ENCODE measurements at places on chromosomes 3 and 15.

GRCh38 chr3:183349421-183350157 lies 78.8 kb downstream of the MCF2L2 start:
- no peak for DNase-seq

GRCh38 chr15:31266712-31267111 lies 59.9 kb upstream of the KLF13 start:
- no peak for DNase-seq

DNA sequence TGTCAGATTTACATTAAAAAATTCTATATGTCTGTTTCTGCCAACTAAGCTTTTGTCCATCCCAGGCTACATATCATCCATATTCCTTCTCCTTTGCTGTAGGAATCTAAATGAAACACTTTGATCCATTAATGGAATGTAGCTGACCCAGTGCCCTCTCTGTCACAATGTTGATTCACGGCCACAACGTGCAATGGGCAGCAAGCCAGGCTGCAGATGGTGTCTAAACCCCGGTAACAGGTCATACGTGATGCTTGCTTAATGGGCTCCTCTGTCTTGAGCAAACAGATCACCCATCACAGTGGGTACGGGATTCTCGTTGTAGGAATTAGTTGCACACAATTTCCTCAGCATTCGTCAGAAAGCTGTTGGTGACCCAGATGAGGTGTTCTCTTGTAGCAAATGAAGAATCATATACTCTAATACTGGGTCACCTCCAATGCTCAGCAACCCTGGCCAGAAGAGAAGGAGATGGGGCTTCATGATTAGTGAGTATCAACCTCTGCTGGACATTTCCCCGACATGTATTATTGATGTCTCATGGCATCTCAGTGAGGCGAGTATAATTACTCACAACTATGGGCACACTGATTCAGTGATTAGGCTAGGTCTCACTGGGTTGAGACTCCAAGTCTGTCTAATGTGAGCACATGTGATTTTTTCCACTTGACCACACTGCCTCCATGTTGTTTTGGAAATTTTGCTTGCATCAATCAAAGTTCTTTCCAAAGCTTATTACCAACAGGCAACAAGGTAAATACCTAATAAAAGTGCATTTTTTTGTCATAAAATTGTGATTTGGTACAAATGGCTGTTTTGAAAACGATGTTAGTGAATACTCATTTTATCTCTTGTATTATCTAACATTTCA lies 12.9 kb upstream of the DCBLD2 start:
- no peak for DNase-seq

DNA sequence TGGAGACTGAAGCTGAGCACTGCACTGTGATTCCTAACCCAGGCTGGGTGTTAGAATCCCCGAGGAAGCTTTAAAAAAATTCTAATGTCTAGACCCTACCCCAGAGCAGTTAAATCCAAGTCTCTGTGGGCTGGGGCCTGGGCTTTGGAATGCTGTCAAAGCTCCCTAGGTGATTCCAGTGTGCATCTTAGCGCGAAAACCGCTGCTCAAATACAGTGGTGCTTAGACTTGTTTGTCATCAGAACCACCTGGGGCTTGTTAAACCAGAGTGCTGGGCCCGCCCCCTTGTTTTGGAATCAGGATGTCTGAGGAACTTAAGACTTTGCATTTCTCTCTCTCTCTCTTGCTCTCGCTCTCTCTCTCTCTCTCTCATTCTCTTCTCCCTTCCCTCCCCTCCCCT lies 20.7 kb downstream of the RHCG start:
- no peak for DNase-seq

- no peak for DNase-seq
Observed at GRCh38 chr3:65827076-65827475, 211.6 kb downstream of the MAGI1 start.

- no peak for DNase-seq
Observed at GRCh38 chr15:46059921-46060594, 425.2 kb downstream of the SQOR start.

DNA sequence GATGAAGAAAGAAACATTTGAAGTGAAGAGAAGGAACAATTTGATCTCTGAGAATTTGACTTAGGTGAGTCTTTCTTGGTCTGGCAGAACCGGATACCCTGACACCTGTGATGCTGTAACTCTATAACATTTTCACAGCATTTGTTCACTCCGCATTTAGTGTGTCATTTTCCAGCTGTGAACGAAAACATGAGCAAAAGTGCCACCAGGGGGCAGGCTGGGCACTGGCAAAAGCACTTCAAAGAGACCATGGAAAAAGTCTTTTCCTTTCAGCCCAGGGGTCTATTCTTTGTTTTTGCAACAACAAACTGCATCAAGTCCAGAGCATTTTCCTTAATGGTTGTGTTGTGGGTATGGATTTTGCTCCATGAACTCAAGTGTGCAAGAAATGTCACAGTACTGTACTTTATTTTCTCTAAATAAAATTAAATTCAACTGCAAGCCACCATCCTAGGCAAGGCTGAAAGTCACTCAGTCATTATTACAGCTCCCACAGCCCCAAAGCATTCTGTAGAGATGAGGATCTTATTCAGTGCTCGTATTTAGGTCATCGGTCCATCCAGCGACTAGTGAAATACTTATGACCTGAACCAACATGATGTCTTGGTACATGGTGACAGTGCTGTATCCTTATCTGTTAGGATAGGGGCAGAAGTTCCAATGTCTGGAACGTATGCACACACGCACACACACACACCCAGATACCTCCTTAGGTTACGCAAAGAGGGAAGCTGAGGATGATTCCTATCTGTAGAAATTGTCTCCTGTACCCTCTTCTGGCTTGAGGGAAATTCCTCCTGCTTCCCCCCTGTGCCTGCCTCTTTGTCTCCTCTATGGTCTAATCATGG lies 125.5 kb downstream of the GADL1 start:
- peak; percentile 64 for DNase-seq

GRCh38 chr3:99218468-99218867 lies 317.0 kb upstream of the DCBLD2 start:
- no peak for DNase-seq

DNA sequence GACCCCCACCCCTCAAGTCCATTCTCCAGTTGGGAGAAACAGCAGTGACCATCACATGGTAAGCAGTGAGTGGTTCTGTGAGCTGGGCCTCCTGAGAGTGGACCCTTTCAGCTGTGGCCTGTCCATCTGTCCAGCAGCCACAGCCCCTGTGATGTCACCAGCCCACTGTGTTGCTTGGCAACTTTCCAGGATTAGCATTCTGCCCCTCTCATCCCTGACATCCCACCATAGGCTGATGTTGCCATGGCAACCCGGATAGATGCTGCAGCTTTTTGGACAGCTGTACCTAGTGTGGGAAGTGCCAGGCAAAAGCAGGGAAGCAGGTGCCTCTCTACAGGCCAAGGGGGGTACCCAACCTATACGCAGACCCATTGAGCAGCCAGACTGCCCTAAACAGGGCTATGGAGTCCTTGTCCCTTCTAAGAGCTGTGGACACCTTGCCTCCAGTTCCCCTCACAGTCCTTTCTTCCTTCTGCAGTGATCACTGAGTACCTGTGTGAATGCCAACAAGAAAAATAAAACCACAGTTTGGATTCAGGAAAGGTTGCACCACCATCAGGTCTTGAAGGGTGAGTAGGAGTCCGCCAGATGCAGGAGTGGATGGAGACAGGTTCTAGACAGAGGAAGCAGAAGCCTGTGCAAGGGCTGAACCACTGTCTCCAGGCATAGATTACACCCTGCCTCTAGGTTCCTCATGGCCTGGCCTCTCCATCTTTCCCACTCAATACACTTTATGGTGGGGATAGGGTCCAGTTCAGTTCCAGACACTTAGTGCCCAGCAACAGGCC lies at the start of gene DNAH1:
DNAH1 (plus strand) TSS at position 343 of the 788 bp plus-strand sequence. CDS start 6,124 bp downstream, outside the sequence.
- DNase-seq: no peak

DNA sequence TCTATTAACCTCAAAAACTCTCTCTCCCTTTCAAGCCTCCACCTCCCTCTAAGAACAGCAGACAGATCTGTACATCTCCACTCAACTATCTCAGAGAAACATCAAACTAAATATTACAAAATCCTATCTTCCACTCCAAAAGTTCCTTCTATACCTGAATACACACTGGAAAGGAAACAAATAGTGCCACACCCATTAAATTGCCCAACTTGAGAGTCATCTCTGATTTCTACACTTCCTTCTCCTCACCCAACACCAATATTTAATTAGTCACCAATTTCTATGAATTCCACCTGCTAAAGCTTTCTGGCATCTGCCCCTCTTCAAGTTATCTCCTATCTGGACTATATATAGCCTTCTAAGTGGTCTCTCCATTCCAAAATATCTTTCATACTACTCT lies 65.8 kb downstream of the PEAK1 start:
- DNase-seq: no peak

GRCh38 chr15:101103598-101103997 lies 148.2 kb downstream of the CHSY1 start:
- no peak for DNase-seq

DNA sequence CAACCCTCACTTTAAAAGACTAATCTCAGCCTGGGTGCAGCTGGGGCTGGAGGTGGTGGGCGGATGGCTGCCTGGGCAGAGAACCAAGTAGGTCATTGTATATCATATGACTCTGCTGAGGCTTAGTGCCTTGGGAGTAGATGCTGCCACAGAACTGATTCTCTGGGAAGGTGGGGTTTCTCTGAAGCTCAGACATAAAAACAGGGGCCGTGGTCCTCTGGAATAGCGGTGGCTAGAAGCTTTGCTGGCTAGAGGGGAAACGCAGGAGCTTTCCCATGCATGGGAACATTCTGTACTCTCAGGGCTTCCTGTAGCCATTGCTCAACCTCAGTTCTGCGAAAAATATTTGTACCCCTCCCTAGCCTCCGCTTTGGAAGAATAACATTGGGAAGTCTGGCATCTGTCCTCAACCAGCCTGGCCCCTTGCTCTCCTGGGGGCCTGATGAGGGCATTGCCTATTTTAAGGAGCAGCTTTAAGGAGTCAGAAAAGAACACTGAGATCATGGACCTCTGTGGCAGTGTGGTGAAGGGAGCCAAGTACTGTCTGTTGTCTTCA lies 14.7 kb downstream of the TIMP4 start:
- DNase-seq: no peak
